ENCODE measurements at places on chromosomes 16 and 17.

- no peak for DNase-seq
Observed at GRCh38 chr17:63276821-63277220, 169.3 kb downstream of the CYB561 start.

DNA sequence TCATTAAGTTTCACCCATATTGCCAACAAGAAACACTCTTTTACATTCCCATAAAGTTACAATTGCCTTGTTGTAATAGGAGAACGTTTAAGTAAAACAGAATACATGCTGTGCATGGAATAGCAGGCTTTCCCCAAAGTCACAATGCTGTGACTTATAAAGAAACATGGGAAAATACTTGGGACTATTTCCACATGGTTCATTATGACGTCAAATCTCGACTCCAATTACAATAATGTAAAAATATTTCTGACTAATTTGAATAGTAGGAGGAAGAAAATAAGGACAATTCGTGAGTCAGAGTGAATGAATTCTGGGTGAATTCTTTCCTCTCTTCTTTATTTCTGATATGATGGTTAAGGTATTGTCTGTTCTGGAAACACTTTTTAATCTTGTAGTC lies 52.8 kb downstream of the CDH11 start:
- DNase-seq: no peak

- no peak for DNase-seq
Observed at GRCh38 chr16:65988024-65988595, 378.4 kb upstream of the CDH5 start.

- DNase-seq: no peak
Observed at GRCh38 chr17:75959051-75959838, 18.4 kb upstream of the FBF1 start.

- no peak for DNase-seq
Observed at GRCh38 chr16:1884155-1884760, 12.3 kb upstream of the MEIOB start.

DNA sequence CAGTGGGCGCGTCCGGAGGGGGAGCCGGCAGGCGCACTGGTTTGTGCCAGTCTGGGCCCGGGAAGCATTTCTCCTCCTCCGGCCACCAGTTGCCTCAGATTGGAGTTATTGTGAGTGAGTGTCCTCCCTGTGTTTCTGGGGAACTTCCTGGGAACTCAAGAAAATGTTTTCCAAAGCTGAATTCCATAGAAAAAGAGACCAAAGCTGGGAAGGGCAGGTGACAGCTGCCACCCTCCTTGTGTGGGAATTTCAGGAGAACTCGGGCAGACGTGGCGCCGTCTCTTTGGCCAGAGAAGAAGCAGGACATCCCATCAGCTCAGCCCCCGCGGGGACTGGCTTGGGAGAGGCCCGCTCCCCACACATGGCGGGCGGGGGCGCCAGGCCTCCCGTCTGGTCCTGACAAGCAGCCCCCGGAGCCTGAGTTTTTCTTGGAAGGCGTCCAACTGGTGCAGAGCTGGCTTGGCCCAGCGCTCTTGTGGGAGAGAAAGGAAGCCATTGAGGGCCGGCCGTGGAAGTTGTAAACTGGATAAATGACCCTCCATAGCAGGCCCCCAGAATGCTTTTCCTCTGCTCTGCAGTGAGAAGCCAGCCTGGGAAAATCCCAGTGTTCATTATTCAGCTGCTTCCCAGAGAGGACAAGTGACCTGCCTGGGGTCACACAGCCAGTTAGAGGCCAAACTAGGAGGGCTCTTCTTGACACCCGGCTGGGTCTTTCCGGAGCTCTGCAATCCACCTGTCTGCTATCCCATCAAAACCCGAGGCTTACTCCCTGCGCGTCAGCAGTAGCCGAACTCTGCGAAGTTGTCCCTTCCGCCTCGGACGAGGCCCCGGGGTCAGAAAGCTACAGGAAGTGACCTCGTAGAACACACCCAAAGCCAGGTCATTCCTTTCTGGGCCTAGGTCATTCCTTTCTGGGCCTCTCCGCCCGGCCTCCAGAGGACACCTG lies 39.2 kb upstream of the GSE1 start:
- DNase-seq: no peak

- no peak for DNase-seq
Observed at GRCh38 chr17:7823581-7824001, 10.4 kb upstream of the KDM6B start.

- DNase-seq: no peak
Observed at GRCh38 chr17:3859940-3860339, 13.9 kb upstream of the NCBP3 start.

DNA sequence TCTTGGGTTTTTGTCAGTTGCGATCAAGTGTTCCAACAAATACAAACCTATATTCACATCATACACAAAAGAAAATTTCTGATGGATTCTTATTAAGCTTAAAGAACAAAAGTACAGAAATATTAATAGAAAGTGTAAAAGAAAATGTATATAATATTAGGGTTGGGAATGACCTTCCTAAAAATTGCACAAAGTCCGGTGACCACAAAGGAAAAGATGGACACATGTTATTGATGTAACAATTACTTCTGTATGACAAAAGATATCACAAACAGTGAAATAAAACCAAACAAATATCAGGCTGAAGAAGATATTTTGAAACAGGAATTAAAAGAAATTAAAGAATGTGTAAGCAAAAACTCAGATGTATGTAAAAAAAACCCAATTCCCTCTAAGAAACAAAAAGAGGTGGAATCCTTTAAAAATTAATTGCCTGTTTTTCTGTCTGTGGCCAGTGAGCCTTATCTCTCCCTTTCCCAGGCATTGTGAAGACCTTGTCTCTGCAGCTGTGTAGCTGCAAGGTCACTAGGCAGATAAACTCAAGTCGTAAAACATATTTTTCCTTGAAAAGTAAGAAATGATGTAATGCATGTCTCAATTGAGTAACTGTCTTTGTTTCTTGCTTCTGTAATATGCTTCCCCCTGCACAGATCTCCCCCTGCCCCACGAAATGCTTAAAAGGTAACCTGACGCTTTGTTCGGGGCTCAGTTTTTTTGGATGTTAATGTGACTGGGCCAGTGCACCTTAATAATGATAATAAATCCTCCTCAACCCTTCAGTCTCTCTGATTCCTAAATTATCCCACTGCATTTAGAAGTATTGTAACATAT lies 2.8 kb downstream of the ST6GALNAC1 start:
- no peak for DNase-seq

DNA sequence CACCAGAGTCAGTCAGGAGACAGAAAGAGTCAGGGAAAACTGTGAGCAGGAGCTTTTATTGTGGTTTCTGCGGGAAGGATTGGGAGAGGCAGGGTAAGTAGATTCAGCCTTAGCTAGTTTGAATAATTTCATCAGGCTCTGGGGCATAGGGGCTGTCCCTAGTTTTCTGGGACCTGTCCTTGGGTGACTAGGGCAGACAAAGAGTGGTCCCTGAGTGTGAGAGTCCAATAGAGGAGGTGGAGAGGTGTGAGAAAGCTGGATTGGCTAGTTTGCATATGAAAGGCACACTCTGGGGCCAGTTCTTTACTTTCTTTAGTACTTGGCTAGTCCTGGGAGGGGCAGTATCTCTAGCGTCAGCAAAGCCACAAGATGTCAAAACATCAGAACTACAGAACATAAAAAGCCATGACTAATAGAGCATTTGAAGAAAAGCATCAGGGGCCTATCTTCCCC lies 255.6 kb downstream of the HS3ST3A1 start:
- no peak for DNase-seq

GRCh38 chr17:19482576-19482975 lies 51.1 kb upstream of the SLC47A1 start:
- no peak for DNase-seq

DNA sequence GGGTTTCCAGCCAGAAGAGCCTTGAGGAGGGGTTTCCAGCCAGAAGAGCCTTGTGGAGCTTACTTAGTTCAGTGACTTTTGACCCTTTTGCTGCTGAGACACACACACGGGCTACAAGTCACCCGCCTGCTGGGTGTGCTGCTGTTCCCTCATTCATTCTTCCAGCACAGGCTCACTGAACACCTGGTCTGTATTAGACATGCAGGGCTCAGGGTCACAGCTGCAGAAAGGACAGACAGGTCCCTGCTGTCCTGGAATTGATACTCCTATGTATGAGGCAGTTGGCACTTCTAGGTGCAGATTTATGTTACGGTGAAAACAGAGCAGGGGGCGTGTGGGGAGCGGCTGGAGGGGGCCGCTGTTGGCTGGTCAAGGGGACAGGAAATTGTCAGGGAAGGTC lies 6.8 kb downstream of the CACNG4 start:
- no peak for DNase-seq

- DNase-seq: no peak
Observed at GRCh38 chr16:87982581-87983041, 31.4 kb downstream of the BANP start.

- no peak for DNase-seq
Observed at GRCh38 chr17:80907281-80907680, 84.4 kb upstream of the CHMP6 start.

DNA sequence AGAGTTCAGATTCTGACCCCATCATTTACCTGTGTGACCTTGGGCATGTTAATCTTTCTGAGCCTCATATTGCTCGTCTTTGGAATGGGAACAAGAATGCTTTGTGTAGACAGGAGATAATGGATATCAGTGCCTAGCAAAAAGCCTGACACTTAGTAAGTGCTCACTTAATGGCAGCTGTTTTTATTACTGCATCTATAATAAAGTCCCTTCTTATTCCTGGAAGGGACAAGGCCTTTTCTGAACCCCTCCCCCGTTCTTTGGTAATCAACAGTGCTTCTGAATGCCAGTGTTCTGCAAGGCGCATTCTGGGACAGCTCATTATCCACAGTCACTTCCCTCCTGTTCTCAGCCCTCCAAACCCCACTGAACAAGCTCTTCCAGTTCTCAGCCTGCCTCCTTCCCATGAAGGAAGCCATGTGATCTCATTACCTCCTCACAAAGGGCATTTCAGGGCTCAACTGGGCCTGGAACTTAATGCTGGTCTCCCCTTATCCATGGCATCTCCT lies 25.1 kb upstream of the SUPT4H1 start:
- no peak for DNase-seq

GRCh38 chr16:12314653-12315185 lies 338.2 kb downstream of the SNX29 start:
- no peak for DNase-seq

DNA sequence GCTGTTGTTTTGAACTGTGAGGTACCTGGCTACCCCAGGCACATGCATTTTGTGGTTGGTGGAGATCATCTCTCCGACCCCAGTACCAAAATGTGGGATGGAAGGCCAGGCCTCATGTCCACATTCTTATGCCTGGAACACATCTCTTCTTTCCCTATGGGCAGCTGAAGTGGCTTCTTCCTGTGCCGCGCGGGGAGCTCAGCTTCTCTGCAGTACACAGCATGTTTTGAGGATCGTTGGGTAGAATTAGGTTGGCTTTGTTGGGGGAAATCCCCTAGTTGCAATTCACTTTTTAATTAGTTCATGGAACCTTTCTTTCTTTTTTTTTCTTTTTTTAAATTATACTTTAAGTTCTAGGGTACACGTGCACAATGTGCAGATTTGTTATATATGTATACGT lies 242.1 kb downstream of the MSI2 start:
- no peak for DNase-seq

DNA sequence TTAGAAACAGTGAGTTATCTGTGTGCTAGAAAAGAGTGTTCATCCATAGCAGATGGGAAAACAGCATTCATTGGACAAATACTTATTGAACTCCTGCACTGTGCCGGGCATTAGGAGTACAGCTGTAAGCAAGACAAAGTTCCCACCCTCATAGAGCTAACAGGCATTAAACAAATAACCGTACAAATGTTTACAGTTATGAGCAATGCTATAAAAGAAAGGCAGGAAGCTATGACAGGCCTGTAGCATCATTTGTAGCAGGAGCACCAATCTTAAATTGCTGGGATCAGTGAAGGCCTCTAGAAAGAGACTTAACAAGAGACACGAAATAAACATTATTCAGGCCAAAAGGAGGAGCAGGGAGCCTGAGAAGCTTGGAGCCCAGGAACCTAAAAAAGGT lies 15.6 kb downstream of the SDR42E1 start:
- DNase-seq: no peak

GRCh38 chr16:66878067-66878466 lies 2.2 kb upstream of the PDP2 start:
- DNase-seq: no peak

GRCh38 chr16:10647721-10648296 lies 46.9 kb downstream of the TEKT5 start:
- no peak for DNase-seq

GRCh38 chr16:10896723-10897122 lies 19.7 kb downstream of the CIITA start:
- no peak for DNase-seq

- no peak for DNase-seq
Observed at GRCh38 chr17:50396261-50397110, 837 bp downstream of the LRRC59 start.

DNA sequence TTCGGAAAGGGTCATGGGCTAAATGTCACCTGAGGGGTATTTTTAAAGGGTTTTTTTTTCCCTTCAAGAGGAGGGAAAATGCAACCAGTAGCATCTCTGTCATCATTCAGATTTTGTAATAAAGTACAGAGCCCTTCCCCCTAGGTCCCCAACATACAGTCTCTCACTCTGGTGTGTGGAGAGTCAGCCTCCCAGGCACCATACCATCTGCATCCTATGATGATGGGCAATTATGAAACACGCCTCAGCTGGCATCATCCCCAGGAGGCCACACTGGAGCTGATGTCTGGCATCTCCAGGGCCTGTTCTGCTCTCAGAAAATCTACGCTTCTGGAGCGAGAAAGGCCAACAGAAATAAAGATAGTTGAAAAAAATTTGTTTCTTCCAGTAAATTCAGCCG lies 32.0 kb downstream of the TBX4 start:
- no peak for DNase-seq

- no peak for DNase-seq
Observed at GRCh38 chr16:56057151-56057550, 134.1 kb upstream of the GNAO1 start.

Measured in stimulated activated CD4-positive, alpha-beta T cell treated with anti-CD3 and anti-CD28 coated beads, TNF-alpha, amount 100 ng/mL, for 1 hour (primary cell).